Pulmonary artery endothelial cell (primary cell): ENCODE measurements at places on chromosomes 12 and 14. TPM values are rescaled to one million over a fixed set of nuclear protein-coding genes. Genes with fewer than 3 reads are reported as not detected.

The ITGB7 gene
- 0.42 TPM in 1 of 2 replicates, not detected in the other for total RNA-seq

The PRH2 gene
- total RNA-seq, result not detected in 2 replicates

The SLC38A4 gene
- total RNA-seq, result under 0.01 TPM in 1 of 2 replicates, not detected in the other

The SCFD1 gene
- total RNA-seq, result 63.8 and 66.4 TPM in 2 replicates

The BRF1 gene
- total RNA-seq, result 33.1 and 36.7 TPM in 2 replicates

The RASAL1 gene
- not detected in 2 replicates for total RNA-seq

The AGAP2 gene
- total RNA-seq, result 0.07 and 0.11 TPM in 2 replicates

The PIK3C2G gene
- total RNA-seq, result not detected in 2 replicates
